ENCODE measurements at places on chromosomes 1 and 21.

GRCh38 chr1:20051218-20051829, 18.7 kb upstream of the PLA2G5 start:
- no peak for DNase-seq

DNA sequence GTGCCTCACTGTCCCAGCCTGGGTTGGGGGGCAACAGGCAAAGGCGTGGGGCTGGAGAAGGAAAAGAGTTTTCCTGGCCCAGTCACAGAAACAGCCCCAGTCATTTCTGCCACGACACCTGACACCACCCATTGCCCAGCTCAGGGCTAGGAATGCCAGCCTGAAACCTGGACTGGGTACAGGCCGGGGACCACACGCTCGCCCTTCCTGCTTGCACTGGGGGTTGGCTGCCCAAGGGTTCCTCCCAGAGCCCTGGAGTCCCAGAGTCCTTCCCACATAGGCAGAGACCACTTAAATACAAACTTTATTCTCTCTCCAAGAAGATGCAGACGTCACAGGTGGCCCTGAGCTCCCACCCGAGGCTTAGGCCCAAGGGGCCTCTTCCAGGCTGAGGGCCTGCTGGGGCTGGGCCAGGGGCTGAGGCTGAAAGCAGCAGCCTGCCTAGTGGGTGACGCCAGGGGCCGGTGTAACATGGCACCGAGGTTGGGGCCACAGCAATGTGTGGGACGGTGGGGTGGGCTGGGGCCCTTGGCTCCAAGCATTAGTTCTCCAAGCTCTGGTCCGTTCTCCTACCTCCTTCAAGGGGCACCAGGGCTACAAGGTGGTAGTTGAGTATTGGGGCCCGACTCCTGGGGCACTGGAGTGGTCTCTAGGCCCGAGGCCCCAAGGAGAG, 1.6 kb downstream of the TMEM52 start:
- no peak for DNase-seq

DNA sequence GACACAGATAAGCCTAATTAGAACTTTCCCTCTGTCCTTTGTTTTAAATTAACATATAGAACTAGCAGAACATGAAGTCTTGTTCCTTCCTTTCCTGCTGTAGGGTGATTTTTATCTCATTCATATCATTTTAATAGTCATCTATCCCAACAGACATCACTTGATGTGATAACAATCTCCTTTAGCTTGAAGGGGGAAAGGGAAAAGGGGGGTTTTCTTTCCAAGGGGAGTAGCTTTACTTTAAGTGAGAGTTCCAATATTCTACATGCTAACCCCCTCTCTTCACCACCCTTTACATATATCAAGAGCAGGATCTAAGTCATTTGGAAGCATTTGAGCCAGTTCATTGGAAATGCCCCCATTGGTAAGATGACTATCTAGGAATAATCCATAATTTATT, 241.9 kb downstream of the HHIPL2 start:
- no peak for DNase-seq

DNA sequence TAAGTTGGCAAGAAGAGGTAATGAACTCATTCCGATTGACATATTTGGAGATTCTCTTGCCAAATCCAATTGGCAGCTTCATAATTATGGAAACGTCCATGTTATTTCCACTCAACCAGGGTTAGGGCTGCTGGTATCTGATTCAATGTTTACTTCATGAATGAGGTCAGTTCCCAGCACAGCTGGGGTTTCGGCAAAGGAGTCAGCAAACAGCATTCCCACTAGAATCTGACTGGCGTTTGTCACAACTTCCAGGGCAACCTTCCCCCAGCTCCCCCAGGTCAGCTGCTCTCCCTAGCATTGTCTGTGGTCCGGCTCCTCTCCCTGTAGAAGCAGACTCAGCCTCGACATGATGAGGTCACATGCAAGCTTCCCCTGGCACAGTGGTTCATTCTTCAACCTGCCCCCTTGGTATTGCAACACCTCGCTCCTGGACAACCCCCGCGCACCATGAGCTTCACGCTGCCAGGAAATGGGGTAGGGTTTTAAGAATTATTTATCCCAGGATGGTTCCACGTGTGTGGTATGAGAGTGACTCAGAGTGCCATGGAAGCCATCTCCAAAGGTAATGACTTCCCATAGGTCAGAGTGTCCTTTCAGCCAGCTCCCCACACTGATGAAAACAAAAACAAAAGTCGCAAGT, 100.7 kb upstream of the SLC25A33 start:
- no peak for DNase-seq

- peak; percentile 25 for DNase-seq
Measured at GRCh38 chr1:237864338-237865244, 26.1 kb downstream of the ZP4 start.

DNA sequence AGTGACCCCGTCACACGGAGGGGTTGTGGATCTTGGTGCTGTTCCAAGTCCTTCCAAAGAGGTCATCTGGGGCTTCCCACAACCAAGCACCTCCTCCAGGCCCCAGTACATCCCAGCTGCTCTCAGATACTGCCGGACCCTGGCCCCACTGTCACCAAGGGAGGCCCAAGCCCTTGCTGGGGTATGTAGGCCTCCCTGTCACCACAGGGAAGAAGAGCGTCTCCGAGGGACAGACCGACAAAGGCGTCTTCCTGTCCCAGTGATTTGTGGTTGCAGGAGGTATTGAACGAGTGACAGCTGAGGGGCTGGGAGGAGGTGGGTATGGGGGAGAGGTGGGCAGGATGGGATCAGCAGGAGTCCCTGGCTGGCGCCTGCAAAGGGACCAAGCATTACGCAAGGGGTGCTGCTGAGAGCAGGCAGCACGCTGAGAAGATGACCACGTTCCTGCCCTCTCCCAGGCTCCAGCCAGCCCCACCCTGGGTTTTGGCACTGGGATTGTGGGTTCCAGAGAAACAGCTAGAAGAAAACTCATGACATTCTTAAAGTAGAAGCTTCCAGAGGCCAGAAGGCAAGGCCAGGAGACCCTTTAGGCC, 29.7 kb downstream of the LRP8 start:
- DNase-seq = no peak

GRCh38 chr1:103106426-103107341, 1.6 kb downstream of the COL11A1 start:
- DNase-seq = no peak

DNA sequence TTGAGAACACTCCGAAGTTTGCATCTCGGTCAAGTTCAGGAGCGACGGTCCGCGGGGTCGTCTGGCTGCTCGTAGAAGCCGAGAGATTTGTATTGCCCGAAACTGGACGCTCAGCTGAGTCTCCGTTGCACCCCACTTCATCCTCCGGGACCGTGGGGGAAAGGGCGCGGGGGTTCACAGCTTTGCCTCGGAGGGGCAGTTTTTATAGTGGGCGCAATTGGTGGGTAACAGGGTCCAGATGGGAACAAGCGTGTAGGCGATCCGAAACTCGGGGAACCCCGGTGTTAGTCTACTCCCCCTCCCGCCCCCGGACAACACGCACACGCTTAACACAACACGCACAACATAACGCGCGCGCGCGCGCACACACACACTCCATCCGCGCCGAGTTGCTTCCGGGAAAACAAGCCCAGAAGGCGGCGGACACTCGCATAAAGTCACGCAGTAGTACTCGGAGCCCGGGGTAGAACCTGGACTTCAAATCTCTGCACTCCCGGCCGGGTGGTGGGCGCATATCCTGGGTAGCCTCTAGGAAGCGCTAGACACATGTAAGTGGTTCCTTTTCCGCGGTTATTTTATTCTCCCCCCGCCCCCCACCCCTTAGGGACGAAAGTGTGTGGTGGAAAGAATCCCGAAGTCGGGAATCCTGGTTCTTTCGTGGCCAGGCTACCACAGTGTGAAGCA, 1.1 kb upstream of the JUN start:
- peak; percentile 30 for DNase-seq

GRCh38 chr21:18549214-18549905, 145.8 kb upstream of the TMPRSS15 start:
- DNase-seq = no peak

DNA sequence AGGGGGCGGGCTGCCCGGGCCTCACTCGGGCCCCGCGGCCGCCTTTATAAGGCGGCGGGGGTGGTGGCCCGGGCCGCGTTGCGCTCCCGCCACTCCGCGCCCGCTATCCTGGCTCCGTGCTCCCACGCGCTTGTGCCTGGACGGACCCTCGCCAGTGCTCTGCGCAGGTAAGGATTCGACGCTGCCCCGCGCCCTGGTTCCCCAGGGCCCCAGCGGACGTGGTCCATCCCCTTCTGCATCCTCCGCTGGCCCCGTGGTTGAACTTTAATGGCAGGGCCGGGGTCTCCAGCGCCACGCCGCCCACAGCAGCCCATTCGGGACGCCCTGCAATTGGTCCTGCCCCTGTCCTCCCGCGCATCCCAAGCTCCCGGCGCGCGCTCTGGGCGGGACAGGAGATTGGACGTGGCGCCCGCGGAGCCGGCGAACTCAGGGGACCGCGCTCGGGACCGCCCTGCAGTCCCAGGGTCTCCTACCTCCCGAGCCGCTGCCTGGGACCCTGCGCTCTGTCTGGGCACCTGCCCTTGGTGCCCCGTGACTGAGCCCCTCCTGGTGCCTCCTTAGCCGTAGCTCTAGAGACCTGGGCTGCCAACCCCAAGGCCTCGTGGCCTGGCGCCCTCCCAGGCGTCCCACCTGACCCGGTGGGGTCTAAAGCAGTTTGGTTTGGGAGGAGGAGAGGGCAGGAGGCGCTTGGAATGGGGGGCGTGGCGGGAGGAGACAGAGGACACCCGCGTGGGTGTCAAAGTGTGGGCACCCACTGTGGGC, at the start of gene ALPL:
ALPL (plus strand) TSS at position 73 of the 762 bp plus-strand sequence. CDS start 44,659 bp downstream, outside the sequence.
- no peak for DNase-seq

- no peak for DNase-seq
Measured at GRCh38 chr1:40856116-40856515, 6.0 kb downstream of the CITED4 start.

GRCh38 chr1:21206117-21206516, 29.4 kb upstream of the EIF4G3 start:
- no peak for DNase-seq

DNA sequence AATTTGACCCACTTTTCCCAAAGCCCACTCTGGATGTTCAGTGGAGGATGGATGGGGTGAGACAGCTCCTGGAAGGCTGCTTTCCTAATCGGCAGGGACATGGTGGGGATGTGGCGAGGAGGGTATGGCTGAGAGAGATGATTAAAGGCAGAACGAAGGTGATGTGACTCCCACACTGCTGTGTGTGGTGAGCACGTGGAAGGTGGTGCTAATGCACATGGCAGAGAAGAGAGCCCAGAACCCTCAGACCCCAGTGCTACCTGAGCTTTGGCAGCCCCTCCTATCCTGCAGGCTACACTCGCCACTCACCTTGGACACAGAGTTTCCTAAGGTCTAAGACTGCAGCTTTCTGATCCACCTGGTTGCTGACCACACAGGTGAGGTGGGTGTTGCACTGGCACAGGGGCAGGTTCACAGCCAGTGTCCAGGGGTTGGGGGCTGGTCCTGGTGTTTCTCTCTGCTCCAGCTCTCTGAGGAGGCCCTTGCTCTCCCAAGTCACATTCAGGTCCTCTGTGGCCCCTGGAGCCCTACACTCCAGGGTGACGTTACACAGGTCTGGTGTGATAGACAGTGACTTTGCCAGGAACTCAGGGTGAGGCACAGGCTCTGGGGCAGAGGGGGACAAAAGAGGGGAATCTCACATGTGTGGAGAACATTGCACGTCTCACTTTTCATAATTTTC, 151.4 kb upstream of the ETV3 start:
- no peak for DNase-seq

DNA sequence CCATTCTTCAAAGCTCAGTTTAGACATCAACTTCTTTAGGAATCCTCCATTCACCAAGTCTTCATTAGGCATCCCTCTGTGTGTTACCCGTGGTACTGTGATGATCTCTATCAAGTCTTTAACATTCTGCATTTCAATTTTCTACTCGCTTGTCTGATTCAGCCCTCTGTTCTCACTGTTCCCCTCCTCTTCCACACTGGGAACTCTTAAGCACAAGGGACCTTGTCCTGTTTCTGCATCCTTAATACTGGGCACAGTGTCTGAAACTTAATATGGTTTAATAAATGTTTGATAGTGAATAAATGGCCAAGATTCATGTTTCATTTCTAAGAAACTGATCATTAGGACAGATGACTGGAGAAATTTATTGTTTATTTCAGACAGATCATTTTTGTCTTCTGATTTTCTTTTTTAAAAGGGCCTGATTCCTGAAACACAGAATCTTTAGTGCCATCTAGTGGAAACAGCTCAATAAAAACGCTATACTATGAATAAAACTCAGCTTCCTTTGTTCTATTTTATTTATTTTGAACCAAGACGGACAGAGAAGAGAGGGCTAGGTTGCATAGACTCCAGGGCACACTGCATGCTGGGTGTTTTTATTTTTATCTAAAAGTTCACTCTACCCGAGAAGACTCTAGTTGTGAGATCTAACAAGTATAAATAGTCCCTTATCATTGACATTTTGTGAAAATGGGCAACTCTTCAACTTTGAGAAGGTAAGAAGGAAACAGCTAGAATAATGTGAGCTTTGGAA, 7.0 kb upstream of the TRIM45 start:
- DNase-seq = no peak

DNA sequence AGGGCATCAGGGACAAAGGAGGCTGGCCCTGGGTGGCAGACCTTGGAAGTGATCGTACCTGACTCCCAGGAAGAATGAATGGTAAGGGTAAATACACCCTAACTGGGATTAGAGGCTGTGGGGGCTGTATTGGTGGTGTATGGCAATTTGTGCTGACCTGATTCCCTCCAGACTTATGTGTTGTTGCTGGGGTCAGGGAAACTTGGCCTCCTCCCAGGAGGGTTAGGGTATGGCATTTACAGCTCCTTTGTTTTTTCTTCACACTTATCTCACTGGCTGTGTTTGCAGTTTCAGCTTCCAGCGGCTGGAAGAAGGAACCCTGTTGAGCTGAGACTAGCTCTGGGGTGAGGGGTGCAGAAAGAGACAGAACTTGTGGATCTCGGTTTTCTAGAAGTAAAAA, 8.2 kb downstream of the VANGL1 start:
- DNase-seq = no peak

GRCh38 chr1:86998727-86999126, 84.3 kb downstream of the HS2ST1 start:
- DNase-seq = no peak

DNA sequence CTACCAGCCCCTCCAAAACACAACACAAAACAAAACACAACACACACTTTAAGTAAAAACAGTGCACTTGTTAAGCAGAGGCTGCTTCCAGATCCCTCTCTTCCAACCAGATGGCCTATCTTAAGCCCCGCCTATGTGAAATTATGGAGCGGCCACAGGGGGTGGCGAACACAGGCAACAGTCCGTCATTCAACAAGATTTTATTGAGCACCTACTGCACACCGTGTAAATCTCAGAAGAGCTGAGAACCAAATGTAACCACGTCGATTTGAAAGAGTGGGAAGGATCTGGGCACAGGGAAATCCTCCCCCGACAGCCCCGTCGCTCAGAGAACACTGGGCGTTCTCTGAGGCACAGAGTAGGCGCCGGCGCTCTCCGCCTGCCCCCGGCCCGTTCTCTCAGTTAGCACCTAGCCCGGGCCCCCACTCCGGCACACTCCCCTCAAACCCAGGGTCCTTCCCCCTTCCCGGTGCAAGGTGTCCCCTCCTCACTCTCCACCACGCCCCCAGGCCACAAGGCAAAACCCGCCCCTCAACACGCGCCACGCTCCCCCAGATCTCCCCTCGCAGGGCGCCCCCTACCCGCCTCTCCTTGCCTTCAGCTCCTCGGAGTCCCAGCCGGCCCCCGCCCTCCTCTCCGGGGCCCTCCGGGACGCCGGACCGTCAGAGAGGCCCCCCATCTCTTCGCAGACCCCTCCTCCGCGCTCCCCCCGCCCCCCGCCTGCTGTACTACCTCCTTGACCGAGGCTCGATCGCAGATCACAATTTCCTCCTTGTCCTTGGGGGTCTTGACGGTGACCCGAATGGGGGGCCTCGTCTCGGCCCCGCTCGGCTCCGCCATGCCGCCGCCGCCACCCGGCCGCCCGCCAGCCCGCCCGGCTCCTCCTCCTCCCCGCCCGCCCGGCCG, 483 bp downstream of the UBQLN4 start:
- DNase-seq = peak; percentile 73
